NCI-H510A (cell line): ENCODE measurements at places on chromosomes 7 and 10.

GRCh38 chr7:42991913-42992591 is 59.9 kb downstream of the MRPL32 start:
- no peak for DNase-seq

GRCh38 chr7:89477991-89478390 is 676.3 kb upstream of the STEAP1 start:
- DNase-seq = no peak

- no peak for DNase-seq
Measured at GRCh38 chr7:81467964-81468363, 301.9 kb downstream of the HGF start.

- DNase-seq = no peak
Measured at GRCh38 chr7:15889507-15889906, 203.0 kb upstream of the MEOX2 start.

- DNase-seq = no peak
Measured at GRCh38 chr10:127592586-127592985, 43.5 kb downstream of the NPS start.

DNA sequence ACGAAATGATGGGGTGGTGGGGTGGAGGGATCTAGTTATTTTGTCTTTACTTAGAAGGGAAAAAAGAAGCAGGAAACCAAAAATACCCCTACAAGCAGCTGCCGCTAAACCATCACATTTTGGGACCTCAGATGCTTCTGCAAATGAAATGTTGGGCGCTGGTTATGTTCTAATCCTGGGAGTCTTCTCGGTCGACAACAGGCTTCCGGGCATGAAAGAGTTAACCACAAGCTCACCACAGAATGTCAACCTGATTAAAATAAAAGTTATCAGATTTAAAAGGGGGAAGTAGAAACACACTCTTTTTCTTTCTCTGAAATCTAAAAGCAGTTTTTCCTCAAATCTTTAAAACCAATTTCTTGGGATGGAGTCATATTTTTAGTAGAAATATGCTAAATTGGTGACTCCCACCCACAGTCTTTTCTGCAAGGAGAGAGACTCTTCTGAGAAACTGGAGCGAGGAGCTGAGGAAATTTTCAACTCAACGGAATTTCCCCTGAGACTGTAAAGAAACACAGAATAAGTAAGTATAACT is 16.8 kb downstream of the IL2RA start:
- no peak for DNase-seq

- DNase-seq = no peak
Measured at GRCh38 chr10:103244666-103245271, 918 bp upstream of the RPEL1 start.

- DNase-seq = no peak
Measured at GRCh38 chr7:133183042-133183794, 69.7 kb upstream of the EXOC4 start.

DNA sequence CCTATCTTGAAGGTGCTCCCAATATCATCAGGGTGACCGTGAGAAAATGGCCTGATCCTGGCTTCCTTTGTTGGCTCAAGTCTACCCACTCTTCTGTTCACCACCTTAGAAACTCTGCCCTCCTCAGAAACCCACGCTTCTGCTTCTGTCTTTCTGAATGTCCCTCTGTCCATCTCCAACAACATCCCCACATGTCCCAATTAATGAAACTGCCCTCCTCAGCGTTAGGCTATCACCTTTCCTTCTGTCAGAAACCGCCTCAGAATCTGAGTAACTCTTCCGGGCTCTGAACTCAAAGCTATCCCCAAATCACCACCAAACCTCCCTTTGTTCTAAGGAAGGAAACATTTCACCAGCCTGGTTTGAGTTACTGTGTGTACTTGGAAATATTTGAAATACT is 315.8 kb upstream of the ZNF32 start:
- DNase-seq = no peak

GRCh38 chr7:135763261-135763660 is 14.6 kb upstream of the FAM180A start:
- no peak for DNase-seq

- DNase-seq = no peak
Measured at GRCh38 chr7:3140834-3141233, 97.2 kb upstream of the CARD11 start.

GRCh38 chr10:22453320-22453719 is 108.0 kb downstream of the SPAG6 start:
- no peak for DNase-seq

DNA sequence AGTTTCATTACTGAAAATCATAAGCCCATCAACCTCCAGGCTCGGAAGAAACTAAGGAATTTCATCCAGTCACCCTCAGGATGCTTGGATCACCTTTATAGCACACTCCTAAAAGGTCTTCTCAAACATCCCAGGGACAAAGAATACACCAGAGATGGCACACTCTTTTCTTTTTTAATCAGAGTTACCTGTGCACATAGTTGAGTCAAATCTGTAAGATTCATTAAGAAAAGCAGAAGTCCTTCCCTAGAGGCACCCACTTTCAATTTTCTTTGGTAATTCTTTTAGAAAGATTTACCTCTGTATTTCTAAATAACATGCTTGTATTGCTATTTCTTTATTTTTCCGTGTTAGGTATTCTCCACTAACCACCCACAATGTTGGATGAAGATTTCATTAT is 50.6 kb upstream of the IL6 start:
- no peak for DNase-seq

GRCh38 chr7:1458683-1459511 is at the start of gene MICALL2:
TSS of gene MICALL2 (minus strand) at chr7:1459470. CDS start at chr7:1459326, 144 bp downstream.
- no peak for DNase-seq

DNA sequence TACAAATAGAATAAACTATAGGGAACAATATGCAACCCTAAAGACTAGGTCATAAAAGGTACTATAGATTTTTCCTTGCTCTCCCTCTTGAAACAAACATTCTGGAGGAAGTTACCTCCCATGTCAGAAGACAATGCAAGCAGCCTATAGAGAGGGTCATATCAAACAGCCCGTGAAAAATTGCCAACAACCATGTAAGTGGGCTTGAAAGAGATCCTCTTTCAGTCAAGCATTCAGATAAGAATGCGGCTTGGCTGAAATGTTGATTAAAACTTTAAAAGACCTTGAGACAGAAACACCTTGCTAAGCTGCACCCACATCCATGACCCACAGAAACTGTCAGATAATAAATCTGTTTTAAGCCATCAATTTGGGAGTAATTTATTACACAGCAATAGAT is 526.6 kb upstream of the GHITM start:
- no peak for DNase-seq

DNA sequence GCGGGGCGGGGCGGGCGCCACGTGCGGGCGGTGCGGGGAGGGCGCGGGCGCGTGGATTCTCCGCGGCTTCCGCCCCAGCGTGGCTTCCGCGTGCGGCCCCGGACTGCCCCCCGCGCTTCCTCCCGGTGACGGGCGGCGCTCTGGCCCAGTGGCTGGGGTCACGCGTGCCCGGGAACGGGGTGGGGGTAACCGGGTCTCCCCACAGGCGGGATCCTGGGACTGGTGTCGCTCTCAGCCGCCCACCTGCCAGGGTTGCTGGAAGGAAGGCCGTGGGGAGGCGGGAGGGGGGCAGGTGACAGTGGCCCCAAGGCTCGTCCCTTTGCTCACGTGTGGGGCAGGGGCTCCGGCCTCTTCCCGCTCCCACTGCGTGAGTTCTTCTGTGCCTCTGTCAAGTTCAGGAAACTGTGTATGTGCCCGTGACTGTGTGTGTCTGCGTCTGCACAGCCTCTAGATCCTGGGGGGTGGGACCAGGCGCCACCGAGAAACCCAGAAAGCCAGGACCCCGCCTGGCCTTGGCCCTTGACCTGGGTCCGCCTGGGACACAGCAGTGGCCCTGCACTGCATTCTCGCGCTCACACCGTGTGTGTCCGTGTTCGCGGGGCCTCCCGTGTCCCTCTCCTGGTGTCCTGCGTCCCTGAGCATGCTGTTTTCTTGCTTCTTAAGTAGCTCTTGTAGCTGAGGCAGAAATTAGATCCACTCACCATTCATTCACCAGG is 919 bp downstream of the MAFK start:
- DNase-seq = no peak

GRCh38 chr7:131501422-131501821 is 55.0 kb downstream of the PODXL start:
- no peak for DNase-seq

GRCh38 chr7:4020086-4020485 is 662.0 kb upstream of the FOXK1 start:
- no peak for DNase-seq

DNA sequence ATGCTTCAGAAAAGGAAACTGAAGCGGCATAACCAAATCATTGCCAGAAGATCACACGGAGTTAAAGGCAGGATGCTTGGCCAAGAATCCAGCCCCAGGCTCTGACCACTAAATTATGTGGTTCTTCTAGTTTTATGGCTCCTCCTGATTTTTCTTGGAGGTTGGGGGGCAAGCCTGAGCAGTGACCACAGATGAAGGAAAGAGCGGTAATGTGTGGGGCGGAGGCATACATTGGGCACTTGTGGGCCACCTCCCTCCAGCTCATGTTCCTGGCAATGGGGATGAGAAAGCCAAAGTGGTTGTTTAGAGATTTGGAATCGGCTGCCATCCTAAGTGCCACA is 3.2 kb downstream of the TRPV6 start:
- DNase-seq = no peak

GRCh38 chr10:124898471-124898870 is 43.5 kb upstream of the ZRANB1 start:
- DNase-seq = no peak

DNA sequence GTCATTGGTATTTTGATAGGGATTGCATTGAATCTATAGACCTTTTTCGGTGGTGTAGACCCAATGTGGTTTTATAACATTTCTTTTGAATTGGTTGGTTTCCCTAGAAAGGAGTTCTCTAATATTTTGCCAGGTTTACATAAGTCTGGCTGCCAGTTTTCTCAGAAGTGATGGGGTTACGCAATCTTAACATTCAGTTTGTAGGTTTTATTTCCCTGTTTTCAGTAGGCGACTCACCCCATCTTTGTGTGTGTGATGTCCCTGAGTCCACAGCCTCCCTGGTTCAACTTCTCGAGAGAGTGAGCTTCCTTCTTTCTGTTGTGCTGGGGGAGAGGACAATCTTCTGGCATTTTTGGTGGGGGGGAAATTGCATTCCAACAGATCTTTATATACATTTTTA is 9.6 kb upstream of the KIF5B start:
- DNase-seq = no peak

DNA sequence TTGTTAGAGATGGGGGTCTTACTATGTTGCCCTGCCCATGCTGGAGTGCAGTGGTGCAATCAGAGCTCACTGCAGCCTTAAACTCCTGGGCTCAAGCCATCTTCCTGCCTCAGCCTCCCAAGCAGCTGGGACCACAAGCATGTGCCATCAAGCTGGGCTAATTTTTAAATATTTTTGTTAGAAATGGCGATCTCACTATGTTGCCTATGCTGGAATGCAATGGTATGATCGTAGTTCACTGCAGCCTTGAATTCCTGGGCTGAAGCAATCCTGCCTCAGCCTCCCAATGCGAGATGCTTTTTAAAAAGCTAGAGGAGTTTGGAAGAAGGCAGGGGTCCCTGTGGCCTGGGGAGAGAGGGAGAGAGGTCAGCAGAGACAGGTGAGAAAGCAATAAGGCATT is 600.1 kb upstream of the AUTS2 start:
- no peak for DNase-seq

DNA sequence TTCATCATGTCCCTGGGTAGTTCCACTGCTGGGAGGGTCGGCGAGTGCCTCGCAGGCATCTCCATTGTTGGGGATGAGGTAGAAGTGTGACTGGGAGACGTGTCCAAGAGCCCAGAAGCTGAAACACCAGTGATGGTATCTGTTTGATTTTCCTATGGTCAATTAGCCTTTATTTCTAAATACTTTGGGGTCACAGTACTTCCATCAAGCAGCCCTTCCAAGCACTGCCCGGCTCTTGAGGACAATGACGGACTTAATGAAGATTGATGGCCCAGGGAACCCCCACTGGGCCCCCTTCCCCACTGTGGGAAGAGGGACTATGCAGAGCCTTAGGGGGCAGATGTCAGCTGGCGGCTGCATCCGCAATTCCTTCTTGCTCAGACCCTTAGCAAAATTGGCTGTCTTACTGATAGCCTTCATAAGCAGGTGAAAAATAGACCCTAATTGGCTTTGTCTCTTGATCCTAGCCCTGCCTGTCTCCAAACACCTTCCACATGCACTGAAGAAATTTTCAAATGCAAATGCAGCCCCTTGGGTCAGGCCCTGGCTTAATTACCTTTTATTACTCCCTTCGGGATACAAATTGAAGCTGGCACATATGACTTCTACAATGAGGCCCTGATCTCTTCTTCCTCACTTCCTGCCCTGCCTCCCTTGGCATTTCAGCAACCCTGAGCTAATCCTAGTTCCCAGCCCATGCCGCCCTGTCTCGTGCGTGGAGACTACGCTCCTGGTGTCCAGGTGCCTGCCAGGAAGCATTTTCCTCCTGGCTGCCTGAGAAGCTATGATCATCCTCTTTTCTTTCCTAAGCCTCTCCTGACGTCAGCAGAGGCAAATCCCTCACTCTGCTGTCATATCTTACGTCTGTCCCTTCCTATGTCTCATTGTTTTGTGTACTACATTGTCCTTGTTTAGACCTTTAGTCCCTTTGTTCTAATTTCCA is 124.5 kb upstream of the GDF10 start:
- no peak for DNase-seq

GRCh38 chr10:47253030-47253637 is 46.9 kb upstream of the GDF10 start:
- DNase-seq = no peak

GRCh38 chr7:97480772-97481390 is 251.0 kb upstream of the TAC1 start:
- no peak for DNase-seq

DNA sequence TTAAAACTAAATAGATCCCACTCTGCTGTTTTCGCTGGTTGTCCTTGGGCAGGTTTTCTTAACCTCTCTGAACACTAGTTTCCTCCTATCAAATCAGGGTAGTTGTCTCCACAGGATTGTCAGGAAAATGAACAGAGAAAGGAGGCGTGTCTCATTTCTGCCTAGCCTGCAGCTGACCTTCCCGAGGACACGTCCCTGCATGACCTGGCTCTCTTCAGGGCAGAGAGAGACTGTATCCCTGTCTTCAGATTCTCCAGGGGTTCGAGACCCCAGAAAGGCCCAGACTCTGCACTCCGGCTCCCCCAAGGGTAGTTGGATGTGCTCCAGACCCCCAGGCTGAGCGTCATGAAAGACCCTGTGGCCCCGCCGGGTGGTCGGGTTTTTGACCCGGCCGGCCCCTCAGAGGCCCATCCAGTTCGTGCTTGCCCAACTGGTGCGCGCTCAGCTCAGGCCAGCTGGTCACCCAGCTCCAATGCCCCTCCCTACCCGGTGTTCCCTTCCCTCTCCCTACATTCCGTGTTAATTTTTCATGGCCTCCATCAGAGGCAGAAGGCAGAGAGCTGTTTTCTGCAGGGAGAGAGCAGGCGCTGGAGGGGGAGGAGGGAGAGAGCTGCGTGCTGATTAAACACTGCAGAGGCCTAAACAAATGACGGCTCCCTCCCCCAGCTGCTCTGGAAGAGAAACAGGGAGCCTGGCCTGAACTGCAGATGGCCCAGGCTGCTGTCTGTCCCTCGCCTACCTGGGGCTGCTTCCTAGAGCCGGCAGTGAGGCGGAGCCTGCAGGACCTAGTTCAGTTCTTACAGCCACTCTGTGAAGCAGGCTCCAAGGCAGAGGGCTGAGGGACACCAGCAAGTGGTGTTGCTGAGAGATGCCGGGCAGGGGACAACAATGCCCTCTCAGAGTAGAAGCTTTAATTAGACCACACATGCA is 86.2 kb upstream of the PPIF start:
- DNase-seq = peak; percentile 89

GRCh38 chr10:6239213-6239991 is 36.7 kb downstream of the PFKFB3 start:
- no peak for DNase-seq

- DNase-seq = no peak
Measured at GRCh38 chr7:150780292-150780691, 19.9 kb downstream of the TMEM176B start.
